Activated CD8-positive, alpha-beta memory T cell treated with anti-CD3 and anti-CD28 coated beads, Interleukin-2, amount 10 ng/mL, durations not matched to agents 7 days and 5 days (primary cell): ENCODE measurements at places on chromosomes 2 and 18. TPM values are rescaled to one million over a fixed set of nuclear protein-coding genes. Genes with fewer than 3 reads are reported as not detected.
A peak's percentile ranks its signal among the peaks of the same experiment; 100 is the strongest.

COL6A3 gene
- total RNA-seq = 1.5 TPM

ALPI gene
- not detected for total RNA-seq

IL1RL2 gene
- not detected for total RNA-seq

SH3BP4 gene
- total RNA-seq = 0.12 TPM

CD207 gene
- not detected for total RNA-seq

PRR30 gene
- total RNA-seq = not detected

DNA sequence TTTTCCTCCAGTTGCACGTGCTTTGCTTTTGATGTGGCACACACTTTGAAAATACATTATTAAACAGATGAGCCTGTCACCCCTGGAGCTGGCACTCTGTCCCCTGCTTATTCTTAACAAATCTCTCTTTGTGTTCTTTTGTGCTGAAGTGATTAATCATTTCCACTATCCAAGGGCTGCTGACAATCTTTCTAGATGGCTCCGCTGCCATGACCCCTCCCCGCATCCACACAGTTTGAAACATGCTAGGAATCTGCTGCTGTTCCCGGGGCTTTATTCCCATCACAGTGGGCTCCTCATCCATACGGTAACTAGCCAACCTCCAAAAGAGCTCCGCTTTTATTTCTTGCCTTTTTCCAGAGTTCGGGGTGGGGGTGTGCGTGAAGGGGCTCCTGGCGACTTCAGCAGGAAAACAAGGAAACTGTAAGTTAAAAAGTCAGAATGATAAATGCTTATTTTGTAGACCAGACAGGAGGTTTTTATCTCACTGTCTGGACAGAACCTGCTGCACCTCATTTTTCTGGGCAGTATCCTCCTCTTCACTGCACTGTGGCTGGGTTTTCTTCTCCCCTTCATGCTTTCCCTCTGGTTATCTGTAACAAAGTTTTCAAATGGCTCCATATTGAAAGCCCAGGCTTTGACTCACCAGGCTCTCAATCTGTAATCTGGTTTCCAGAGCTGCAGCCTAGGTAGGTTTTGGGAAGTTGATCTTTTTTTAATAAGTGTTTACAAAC lies 319.7 kb downstream of the AFF3 start:
- no peak overlapping the region for H3K27ac ChIP-seq
- H3K4me1 ChIP-seq = peaks cover 10% of the 10 kb centered on the region
- no peak overlapping the region for H3K4me3 ChIP-seq
- H3K36me3 ChIP-seq = no peaks in the 10 kb centered on the region
- peaks cover 3% of the 10 kb centered on the region for H3K27me3 ChIP-seq
- no peak for DNase-seq

DNA sequence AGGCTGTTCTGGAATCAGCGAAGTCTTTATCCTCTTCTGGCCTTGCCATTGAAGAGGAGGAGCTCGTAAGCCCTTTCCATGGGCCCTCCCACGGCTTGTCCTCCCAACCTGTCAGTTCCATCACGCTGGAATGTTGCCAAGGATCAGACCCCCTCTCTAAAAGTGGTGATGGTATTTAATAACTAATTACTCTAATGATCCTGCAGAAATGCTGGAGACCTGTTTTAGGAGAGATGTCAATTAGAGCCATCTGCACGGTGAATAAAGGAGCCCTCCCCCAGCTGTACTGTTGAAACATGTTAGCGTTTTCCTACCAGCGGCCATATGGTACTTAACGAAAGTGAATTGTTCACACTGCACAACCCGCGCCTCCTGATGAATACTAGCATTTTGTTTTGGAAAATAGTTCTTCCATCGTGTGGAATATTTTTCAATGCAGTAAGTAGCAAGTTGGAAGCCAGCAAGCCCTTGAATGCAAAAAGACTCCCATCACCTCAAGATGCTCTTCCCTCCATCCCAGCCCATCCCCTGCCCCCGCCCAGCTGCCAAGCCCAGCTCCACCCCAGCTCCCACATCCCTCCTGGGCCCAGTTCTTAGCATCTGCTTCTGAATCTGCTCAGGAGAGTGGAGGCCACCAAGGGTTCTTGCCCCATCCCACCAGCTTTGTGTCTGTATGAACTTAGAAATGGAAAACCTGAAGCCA lies 145.4 kb downstream of the KLHL29 start:
- H3K4me1 ChIP-seq = peaks cover 22% of the 10 kb centered on the region
- DNase-seq = no peak
- H3K36me3 ChIP-seq = no peaks in the 10 kb centered on the region
- H3K27me3 ChIP-seq = no peaks in the 10 kb centered on the region

- no peaks in the 10 kb centered on the region for H3K4me1 ChIP-seq
- H3K27ac ChIP-seq = no peak overlapping the region
Measured at GRCh38 chr18:43662657-43663056, 385.4 kb upstream of the SYT4 start.

DNA sequence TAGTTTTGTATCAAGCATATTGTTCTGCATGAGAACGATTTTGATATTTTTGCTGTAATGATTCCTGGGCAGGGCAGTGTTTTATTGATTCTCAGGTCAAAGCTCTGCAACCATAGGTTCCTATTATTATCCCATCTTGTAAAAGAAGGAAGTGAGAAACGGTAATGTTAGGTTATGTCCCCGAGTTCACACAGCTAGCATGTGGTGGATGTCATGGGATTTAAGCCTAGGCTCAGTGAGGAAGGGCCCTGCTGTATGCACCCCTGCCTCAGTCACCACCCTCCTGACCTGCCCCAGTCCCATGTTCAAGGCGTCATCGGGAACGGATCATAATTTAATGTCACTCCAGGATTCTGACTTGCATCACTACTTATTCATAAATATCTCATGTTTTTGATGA lies 10.7 kb downstream of the ACP1 start:
- no peak overlapping the region for H3K4me3 ChIP-seq
- H3K27me3 ChIP-seq = no peaks in the 10 kb centered on the region
- DNase-seq = no peak
- H3K36me3 ChIP-seq = peaks cover 43% of the 10 kb centered on the region

DNA sequence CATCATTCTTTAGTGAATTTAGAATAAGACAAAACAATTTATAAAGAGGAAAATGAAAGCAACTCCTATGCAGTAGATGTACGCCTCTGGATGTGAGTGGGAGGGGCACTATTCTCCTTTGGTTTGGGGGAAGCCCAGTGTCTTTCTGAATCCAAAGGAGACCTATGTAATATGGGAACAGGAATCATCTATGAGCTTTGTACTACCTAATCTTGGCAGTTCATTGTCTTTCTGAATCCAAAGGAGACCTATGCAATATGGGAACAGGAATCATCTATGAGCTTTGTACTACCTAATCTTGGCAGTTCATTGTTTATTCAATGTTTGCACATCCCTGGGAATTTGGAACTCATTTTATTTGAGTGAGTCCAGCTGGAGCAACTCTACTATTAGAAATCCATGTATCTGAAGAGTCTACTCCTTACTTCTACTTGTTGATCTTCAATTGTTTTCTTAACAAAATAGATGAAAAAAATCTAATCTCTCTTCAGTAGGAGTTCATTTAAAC lies 401.1 kb upstream of the LRATD1 start:
- no peak overlapping the region for H3K4me3 ChIP-seq
- no peak for DNase-seq
- no peaks in the 10 kb centered on the region for H3K27me3 ChIP-seq
- no peak overlapping the region for H3K27ac ChIP-seq
- no peaks in the 10 kb centered on the region for H3K36me3 ChIP-seq

- no peaks in the 10 kb centered on the region for H3K36me3 ChIP-seq
- DNase-seq = peak; percentile 45
- peaks cover 11% of the 10 kb centered on the region for H3K4me1 ChIP-seq
- peak within 1 kb of the TSS; percentile 57 for H3K4me3 ChIP-seq
- peaks cover 35% of the 10 kb centered on the region for H3K27me3 ChIP-seq
Measured at GRCh38 chr2:166375736-166376487, at the start of gene SCN9A. Gene SCN9A (minus strand): TSS chr2:166375944. CDS start chr2:166311756, 64,188 bp downstream.

DNA sequence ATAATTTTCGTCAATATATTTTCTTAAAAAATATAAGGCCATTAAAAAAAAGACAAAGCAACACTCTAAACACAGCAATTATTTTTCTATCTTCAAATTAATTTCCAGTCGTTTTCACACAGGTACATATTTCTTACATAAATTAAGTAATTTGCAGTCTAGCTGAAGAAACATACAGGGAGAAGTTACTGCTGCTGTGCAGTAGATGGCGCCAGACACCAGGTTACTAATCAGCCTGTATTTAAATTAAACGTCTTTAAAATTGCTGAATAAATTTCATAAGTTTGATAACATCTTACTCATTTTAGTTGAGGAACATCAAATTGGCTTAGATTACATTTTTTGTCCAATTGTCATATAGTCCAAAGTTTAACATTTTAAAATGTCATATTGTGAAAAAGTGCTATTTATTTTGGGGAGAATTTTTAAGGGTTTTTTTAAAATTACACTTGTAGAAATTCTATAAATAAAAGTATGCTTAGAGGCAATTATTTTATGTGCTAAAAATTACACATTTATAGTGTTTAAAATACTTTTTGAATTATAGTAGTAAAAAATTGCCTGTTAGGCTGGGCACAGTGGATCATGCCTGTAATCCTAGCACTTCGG lies 88.4 kb downstream of the PMAIP1 start:
- no peak overlapping the region for H3K4me3 ChIP-seq
- no peaks in the 10 kb centered on the region for H3K4me1 ChIP-seq

GRCh38 chr2:18614041-18614440 lies 24.7 kb upstream of the NT5C1B start:
- no peaks in the 10 kb centered on the region for H3K4me1 ChIP-seq
- H3K36me3 ChIP-seq = peaks cover 2% of the 10 kb centered on the region
- H3K27me3 ChIP-seq = no peaks in the 10 kb centered on the region
- no peak overlapping the region for H3K27ac ChIP-seq

DNA sequence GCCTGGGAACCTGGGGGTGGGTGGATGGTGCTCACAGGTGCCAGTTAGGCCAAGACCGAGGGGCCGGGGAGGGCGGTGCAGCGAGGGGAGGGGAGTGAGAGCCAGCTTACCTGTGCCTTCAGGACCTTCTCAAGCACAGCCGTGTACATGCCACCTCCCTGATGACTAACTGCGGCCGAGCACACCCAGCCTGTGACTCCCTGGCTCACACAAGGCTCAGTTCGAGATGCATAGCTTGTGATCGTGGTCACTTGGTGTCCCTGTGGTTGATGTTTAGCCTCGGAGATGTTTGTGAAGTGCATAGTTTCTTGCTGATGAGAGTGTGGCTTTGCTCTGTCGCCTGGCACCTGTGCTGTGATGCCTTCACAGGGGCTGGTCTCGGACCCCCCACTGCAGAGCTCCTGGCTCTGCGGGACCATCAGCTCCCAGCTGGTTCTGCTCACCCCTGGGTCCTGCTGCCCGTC lies 84.5 kb upstream of the ODC1 start:
- H3K27ac ChIP-seq = no peak overlapping the region
- H3K36me3 ChIP-seq = no peaks in the 10 kb centered on the region
- H3K27me3 ChIP-seq = no peaks in the 10 kb centered on the region
- peaks cover 12% of the 10 kb centered on the region for H3K4me1 ChIP-seq
- no peak overlapping the region for H3K4me3 ChIP-seq
- no peak for DNase-seq

GRCh38 chr2:183162362-183162761 lies 38.1 kb downstream of the NUP35 start:
- no peak overlapping the region for H3K4me3 ChIP-seq
- DNase-seq = no peak
- peaks cover 61% of the 10 kb centered on the region for H3K36me3 ChIP-seq
- H3K4me1 ChIP-seq = no peaks in the 10 kb centered on the region

DNA sequence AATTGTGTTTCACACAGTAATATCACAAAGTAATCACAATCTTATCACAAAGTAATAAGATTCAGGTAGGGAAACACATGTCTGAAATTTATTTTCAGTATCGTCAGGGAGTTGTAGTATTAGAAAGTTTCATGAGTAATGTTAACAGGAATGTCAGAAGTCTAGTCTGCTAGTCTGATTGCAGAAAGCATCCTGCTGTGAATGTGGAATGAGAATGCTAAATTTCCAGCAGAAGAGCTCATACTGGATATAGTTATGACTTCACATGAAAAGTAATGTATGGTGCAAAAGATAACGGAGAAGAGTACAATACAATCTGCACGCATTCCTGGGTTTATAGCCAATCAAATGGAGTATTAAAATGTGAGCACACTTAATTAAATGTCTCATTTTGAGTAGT lies 494.7 kb upstream of the SETBP1 start:
- DNase-seq = no peak
- no peaks in the 10 kb centered on the region for H3K4me1 ChIP-seq

DNA sequence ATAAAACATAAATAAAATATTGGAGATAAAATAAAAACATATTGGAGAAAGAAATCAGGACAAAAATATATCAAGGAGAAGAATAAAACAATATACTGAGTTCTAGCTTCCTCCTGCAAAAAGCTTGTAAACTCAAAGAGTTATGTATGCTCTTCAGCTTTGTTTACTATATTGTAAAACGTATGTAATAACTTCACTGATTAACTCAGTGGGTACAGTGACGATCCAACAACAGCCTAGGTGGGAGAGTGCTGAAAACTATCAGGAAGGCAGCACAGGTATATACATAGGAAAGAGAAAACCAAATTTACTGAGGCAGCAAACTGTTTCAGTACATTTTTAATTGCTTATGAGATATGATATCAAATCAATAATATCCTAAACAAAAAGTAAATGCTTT lies 8.3 kb downstream of the DSC2 start:
- no peaks in the 10 kb centered on the region for H3K4me1 ChIP-seq
- H3K27me3 ChIP-seq = no peaks in the 10 kb centered on the region
- no peaks in the 10 kb centered on the region for H3K36me3 ChIP-seq

GRCh38 chr18:25279133-25279532 lies 72.8 kb downstream of the ZNF521 start:
- no peaks in the 10 kb centered on the region for H3K36me3 ChIP-seq
- no peak overlapping the region for H3K27ac ChIP-seq
- H3K4me1 ChIP-seq = no peaks in the 10 kb centered on the region
- no peak for DNase-seq

DNA sequence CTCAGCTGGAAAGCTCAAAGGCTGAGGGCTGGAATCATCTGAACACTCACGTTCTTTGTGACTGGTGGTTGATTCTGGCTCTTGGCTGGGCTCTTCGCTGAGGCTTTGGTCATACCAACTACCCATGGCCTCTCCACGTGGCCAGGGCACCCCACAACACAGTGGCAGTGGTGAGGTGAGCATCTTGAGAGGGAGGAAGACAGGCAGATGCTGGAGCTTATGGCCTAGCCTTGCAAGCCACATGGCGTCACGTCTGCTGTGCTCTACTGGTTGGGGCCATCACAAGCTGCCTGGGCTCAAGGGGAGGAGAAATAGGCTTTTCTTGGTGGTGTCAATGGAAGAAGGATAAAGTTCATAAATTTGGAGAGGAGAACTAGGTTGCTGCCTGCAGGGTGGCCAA lies 19.6 kb downstream of the LPIN1 start:
- H3K36me3 ChIP-seq = peaks cover 54% of the 10 kb centered on the region
- no peak overlapping the region for H3K27ac ChIP-seq
- H3K4me3 ChIP-seq = no peak overlapping the region
- no peaks in the 10 kb centered on the region for H3K27me3 ChIP-seq
- peaks cover 28% of the 10 kb centered on the region for H3K4me1 ChIP-seq

GRCh38 chr2:119544075-119544938 lies at the start of gene CFAP221:
Gene CFAP221 (plus strand): TSS chr2:119544449. CDS start chr2:119546132, 1,683 bp downstream.
- peaks cover 1% of the 10 kb centered on the region for H3K36me3 ChIP-seq
- peak; percentile 54 for DNase-seq
- peak within 1 kb of the TSS; percentile 38 for H3K4me3 ChIP-seq

- H3K4me3 ChIP-seq = no peak overlapping the region
- no peak for DNase-seq
- H3K36me3 ChIP-seq = peaks cover 3% of the 10 kb centered on the region
- H3K27me3 ChIP-seq = no peaks in the 10 kb centered on the region
- H3K4me1 ChIP-seq = peaks cover 32% of the 10 kb centered on the region
- H3K27ac ChIP-seq = no peak overlapping the region
Measured at GRCh38 chr2:199979398-199979797, 24.0 kb downstream of the MAIP1 start.

- no peaks in the 10 kb centered on the region for H3K4me1 ChIP-seq
- H3K27ac ChIP-seq = no peak overlapping the region
- H3K36me3 ChIP-seq = no peaks in the 10 kb centered on the region
- no peak for DNase-seq
- H3K27me3 ChIP-seq = no peaks in the 10 kb centered on the region
- H3K4me3 ChIP-seq = no peak overlapping the region
Measured at GRCh38 chr18:56458770-56459712, 179.4 kb downstream of the TXNL1 start.
